Posterior cingulate gyrus (tissue), 11 donors: ENCODE measurements at places on chromosomes 7 and 10.

GRCh38 chr7:143205560-143206293 is 16.1 kb upstream of the TAS2R40 start:
- DNase-seq = no peak

- DNase-seq = no peak
Observed at GRCh38 chr10:111123883-111124282, 47.1 kb downstream of the ADRA2A start.

- DNase-seq = no peak
Observed at GRCh38 chr10:11587722-11588259, 23.7 kb downstream of the USP6NL start.

DNA sequence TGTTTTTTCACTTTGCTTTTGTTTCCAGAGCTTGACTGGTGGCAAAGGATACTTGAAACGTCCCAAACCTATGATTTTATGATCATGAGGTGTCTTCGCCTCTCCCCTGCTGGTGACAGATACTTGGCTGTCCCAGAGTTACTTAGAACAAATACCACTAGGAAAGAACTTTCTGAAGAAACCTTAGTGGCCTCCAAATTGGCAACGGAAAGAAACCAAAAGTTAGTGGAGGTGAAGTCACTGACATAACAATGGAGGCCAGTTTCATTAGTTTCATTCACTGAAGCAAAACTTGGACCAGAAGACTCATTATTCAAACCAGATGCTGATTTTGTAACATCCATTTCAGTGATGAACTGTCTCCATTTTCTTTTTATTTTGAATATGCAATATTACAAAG is 68.6 kb downstream of the JAZF1 start:
- DNase-seq = no peak

DNA sequence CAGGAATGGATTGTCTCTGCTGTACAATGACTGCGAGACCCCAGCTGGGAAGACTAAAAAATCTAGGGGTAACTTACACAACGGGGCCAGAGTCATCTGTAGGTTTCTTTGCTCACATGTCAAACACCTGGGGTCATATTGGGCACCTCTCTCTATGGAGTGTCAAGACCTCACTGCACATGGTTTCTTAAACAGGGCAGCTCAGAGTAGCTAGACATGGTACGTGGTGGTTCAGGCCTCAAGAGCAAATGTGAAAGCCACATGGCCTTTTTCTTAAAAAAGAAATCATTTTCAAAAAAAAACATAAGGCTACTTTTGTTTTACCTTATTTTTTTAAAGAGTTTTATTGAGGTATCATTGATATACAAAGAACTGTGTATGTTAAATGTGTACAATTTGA is 162.2 kb upstream of the ITGB1 start:
- no peak for DNase-seq

DNA sequence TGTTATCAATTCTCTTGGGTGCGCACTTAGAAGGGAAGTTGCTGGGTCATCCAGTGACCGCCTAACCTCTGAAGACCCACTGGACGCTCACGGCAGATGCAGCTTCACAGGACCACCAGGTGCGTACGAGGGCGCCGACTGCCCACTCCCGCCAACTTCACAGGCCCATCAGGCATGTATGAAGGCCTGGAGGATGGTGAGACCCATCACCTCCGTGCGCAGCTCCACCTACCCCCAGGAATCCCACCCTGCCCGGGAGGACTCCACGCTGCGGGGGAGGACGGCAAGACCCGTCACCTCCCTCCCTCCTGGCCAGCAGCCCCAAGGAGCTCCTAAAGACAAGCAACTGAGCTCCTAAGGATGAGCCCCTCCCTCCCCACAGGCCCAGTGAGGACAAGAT is 146.9 kb downstream of the MAD1L1 start:
- DNase-seq = no peak

DNA sequence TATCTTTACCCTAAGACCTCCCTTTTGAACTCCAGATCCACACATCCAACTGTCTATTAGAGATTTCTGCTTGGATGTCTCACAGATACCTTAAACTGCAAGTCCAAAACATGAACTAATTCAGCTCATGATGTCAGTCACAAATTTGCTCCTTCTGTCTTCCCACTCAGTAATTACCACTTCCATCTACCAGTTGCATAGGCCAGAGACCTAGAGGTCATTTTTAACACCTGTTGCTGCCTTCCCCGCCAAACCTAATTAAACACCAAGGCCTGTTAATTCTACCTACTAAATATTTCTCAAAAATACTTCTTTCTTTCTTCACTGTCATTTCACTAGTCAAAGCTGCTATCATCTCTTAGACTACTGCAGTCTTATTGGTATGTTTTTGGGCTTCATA is 8.2 kb downstream of the SLK start:
- DNase-seq = no peak

GRCh38 chr10:30854656-30855055 is 177.0 kb downstream of the ZNF438 start:
- DNase-seq = no peak

DNA sequence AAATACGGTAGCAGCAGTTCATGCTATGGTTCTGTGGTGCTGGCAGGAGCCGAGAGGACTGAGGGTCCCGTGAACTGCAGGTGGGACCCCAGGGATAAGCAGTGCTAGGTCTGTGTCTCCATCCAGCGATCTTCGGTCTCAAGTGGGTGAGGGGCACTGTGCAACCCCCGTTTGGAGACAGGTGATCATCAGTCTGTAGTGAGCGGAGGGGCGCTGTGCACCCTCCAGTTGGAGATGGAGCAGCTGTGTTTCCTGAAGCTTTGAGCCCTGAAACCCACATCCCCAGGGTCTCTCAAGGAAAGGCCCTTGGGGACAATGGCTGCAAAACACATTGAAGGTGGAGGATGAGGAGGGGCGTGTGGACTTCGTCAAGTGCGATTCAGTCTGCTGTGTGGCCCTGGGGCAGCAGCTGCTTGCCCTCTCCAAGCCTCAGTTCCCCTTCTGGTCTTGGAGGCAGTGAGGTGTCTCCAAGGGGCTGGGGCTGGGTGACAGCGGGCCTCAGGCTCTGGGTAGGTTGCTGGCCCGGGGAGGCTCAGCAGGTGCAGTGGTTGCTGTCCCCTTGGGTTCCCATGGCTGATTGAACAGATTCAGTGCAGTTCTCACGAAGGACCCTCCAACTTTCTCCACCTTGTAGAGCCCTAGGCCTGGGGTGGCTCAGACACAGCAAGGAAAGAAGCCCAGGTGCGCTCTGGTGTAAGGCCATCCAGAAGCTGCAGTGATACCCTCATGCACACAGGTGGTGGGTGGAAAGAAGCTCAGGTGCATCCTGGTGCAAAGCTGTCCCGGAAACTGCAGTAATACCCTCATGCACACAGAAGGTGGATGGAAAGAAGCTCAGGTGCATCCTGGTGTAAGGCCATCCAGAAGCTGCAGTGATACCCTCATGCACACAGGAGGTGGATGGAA is 160.6 kb downstream of the ADARB2 start:
- no peak for DNase-seq

- DNase-seq = no peak
Observed at GRCh38 chr7:158259141-158259540, 328.5 kb downstream of the PTPRN2 start.

DNA sequence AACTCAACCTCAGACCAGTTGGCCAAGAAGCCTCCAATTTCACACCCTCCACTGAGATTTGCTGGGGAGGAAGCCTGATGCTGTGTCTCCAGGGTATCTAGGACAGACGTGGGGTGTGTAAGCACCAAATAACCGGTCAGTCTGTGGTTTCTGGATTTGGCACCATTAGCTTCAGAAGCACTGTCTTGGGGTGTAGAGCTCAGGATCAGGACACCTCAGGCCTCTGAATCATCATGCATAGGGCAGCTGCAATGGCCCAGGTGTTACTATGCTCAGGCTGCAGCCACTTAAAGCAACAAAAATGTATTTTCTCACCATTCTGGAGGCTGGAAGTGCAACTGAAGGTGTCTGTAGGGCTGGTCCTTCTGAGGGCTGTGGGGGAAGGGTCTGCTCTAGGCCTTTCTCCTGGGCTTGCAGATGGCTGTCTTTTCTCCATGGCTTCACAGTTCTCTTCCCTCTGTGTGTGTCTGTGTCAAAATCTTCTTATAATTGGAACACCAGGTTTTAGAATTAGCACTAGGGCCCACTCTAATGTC is 73.4 kb upstream of the SEPHS1 start:
- DNase-seq = no peak

GRCh38 chr10:27743012-27743876 is 2.4 kb downstream of the MKX start:
- DNase-seq = no peak

DNA sequence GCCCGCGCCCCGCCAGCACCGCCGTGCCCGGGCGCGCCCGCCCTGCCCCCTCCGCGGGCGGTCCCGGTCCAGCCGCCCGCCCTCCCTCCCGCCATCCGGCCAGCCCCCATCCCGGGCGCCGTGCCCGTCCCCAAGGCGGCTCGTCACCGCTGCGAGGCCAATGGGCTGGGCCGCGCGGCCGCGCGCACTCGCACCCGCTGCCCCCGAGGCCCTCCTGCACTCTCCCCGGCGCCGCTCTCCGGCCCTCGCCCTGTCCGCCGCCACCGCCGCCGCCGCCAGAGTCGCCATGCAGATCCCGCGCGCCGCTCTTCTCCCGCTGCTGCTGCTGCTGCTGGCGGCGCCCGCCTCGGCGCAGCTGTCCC is at the start of gene HTRA1:
Gene HTRA1, plus strand, starts transcription at position 187 of the 362 bp plus-strand sequence. Its CDS starts 100 bp downstream, at position 287.
- peak; percentile 84 for DNase-seq

DNA sequence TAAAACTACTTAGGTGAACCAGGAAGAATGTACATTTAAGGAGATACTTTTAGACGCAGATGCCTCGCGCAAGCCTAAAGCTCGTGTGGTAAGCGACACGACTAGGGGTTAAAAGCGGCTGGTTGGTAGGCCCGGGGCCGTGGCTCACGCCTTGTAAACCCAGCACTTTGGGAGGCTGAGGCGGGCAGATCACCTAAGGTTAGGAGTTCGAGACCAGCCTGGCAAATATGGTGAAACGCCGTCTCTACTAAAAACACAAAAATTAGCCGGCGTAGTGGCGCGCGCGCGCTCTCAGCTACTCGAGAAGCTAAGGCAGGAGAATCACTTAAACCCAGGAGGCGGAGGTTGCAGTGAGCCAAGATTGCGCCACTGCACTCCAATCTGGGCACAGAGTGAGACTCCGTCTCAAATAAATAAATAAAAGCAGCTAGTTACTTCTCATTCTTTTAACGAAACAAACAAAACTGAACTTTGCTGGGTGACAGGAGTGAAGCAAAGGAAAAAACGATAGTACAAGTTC is 879 bp downstream of the NUDT5 start:
- no peak for DNase-seq

DNA sequence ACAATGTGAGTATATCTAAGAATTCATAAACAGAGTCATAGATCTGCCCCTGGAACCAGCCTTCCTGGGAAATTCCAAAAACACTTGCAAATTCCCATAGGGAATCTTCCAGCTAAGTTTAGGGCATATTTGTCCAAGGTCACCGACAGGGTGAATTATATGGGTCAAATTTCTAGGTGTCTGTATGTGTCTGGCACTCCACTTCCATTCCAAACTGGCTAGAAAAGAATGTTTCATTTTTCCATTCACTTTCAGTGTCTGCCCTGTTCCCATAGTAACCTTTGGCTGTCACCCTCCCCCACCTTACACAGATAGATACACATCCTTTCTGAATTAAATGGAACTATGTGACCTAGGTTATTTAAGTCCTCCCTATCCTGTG is 230.9 kb downstream of the CREB5 start:
- no peak for DNase-seq

DNA sequence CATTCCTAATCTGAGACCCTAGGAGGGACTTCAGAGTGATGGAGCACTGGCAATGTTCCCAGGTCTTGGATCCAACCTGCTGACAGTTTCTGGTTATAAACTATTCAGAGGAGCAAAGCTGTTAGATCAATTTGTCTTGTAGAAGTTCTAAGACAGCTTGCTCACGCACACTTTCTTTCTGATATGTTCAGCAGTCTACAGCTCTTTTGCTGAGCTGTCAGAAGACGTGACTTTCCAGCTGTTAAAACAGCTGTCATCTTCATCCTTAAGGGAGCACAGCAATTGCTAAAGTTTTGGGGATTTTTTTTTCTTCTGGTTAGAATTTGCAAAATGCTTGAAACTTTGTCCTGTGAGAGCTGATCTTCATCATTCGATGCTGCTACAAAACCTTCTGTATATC is 823.1 kb downstream of the SORCS1 start:
- no peak for DNase-seq

DNA sequence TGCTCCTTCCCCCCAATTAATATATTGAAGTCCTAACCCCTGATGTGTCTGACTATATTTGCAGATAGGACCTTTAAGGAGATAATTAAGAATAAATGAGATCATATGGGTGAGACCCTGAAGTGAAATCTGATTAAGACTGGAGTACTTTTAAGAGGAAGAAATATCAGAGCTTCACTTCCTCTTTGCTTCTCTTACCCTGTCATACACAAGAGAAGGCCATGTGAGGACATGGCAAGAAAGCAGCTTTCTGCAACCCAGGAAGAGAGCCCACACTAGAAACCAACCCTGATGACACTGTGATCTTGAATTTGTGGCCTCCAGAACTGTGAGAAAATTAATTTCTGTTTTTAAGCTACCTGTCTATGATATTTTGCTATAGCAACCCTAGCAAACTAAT is 44.2 kb downstream of the JMJD1C start:
- DNase-seq = no peak

GRCh38 chr10:86336341-86336740 is 30.3 kb downstream of the GRID1 start:
- no peak for DNase-seq

DNA sequence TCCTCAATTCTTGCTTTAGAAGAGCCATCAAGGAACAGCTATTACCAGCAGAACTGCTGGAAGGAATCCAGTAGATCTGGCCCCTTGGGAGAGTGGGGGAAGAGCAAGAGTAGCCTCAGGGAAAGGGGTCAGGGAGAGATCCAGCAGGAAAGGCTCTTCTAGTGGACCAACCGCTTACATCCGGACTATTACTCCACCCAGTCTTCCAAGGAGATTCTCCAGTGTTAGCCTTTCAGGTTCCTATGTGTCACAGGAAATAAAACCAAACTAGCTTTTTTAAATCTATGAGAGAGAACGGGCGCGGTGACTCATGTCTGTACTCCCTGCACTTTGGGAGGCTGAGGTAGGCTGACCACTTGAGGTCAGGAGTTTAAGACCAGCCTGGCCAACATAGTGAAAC is 34.3 kb downstream of the TET1 start:
- DNase-seq = no peak

DNA sequence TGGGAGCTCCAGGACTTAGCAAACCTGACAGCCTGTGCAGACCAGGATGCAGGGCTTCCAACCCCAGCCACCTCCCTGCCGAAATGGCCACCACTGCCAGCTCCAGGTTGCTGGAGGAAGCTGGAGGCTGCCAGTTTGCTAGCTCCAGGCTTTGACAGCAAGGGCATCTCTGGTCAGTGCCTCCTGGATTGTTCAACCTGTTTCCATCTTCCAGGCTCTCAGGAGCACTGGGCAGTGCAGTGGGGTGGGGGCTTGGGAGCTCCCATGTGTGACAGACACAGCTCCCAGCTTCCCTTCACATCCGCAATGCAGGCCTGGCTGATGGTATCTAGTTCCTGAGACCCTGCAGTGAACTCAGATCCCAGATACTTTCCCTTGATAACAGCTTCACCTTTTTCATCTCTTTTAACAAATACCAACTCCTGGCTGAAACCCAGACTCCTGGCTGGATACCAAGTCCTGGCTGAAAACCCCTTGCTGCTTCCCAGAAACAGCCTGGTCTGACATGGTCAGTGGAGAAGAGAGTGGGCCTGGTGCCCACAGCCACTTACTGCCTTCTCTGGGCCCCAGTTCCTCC is 20.8 kb upstream of the RET start:
- no peak for DNase-seq

GRCh38 chr7:94483843-94484242 is 25.8 kb upstream of the CASD1 start:
- DNase-seq = no peak
